ENCODE measurements at places on chromosomes 13 and 19.
A peak's percentile ranks its signal among the peaks of the same experiment; 100 is the strongest.

DNA sequence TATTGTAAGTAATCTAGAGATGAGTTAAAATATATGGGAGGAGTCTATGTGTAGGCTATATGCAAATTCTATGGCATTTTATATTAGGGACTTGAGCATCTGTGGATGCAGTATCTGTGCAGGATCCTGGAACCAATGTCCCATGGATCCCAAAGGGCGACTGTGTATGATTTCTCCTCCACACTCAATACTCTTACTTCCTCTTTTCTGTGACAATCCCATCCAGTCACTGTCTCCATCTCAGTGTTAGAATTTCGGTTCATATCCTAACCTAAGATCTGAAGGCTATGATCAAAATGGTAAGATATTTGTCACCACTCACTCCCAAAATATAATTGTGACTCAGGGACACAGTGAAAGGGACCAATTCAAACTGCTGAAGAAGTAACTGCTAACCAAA lies 15.1 kb upstream of the ZNF599 start:
- no peak for DNase-seq

DNA sequence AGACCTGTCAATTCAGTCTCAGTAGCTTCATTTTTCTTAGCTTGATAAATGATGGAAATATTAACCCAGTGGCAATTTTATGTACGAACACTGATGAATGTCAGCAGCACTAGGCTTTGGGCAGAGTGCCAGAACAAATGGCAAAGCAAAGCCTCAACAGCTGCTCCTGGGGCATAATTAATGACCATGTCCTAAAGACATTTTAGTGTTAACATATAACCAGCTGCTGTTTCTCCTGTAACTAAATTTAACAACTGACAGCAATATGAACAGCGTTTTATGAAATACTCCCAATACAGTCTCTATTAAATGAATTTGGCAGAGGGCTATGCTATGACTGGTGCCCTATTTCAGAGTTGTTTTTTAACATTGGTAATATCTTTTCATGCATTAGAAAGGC lies 47.1 kb downstream of the ZNF568 start:
- no peak for DNase-seq

- DNase-seq, result no peak
These were observed 207.5 kb downstream of the KCNRG start for GRCh38 chr13:50222569-50223332.

DNA sequence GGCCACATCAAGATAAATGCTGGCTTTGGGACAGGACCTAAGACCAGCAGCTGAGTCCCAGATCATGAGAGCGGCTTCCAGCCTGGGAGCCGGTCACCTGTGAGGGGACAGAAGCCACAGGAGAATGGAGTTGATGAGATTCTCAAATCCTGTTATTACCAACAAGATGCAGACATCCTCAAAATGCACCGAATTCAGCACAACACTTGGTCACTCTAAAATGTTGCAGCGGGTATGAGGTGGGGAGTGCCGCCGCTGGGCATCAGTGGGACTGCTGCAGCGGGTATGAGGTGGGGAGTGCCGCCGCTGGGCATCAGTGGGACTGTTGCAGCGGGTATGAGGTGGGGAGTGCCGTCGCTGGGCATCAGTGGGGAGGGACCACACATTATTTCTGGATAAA lies 21.2 kb downstream of the RANBP3 start:
- DNase-seq, result no peak

DNA sequence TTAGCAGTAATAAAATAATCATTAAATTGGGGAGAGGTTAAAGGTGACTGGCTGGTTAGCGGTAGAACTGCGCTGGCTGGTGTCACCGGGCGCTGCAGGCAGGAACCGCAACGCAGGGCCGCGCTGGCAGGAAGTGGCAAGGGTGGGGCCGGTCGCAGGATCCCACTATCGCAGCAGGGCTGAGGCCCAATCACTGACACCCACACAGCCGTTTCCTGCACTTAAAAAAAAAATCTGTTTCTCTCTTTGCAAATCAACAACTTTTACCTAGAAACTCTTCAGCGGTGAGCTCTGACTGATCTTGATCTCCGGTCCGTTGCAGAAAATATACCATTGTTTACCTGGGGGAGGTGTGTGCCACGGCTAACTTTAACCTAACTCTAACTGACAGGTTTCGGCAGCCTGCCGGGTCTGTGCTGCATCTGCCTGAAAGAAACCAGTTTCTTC lies 46.9 kb downstream of the KLF2 start:
- DNase-seq, result peak; percentile 83

- no peak for DNase-seq
These were observed 26.2 kb downstream of the CCDC8 start for GRCh38 chr19:46386996-46387712.

- DNase-seq, result no peak
These were observed 177.5 kb downstream of the SLC7A1 start for GRCh38 chr13:29418026-29418425.

DNA sequence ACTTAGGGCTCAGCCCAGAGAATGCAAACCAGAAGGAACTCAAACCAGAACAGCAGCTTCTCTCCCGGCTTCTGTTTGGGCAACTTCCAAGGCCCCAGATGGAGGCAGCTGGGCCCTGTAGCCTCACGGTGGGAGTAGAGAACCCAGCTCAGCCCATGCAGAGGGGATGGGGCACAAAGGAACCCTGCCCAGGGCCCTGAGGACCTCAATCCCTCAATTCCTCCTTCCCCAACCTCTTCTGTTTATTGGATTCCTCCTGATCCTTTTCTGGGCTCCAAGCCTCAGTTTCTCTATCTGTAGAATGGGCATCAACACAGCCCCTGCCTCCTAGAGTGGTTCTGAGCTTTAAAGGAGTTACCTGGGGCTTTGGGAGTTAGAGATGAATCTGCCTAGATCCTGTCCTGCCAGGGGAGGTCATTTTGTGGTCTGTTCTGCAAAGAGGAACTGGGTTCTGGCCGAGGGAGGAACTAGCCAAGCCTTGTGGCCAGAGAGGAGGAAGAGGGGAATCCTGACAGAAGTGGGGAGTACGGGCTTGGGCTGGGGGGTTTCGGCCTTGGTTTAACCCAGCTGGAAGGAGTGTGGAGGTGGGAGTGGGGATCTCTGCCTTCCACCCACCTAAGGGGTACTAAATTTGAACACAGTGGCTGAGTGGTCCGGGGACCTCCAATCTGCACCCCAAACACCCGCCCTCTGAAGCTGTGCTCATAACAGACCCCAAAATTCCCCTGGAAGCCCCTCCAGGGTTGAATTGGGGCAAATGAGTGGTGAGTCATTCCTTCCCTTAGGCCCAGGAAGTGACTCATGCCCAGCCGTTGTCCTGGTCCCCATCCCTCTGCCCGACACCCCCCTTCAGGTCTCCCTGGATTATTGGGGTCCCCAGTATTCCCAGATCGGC lies 2.7 kb downstream of the ADGRE5 start:
- DNase-seq, result peak; percentile 52

DNA sequence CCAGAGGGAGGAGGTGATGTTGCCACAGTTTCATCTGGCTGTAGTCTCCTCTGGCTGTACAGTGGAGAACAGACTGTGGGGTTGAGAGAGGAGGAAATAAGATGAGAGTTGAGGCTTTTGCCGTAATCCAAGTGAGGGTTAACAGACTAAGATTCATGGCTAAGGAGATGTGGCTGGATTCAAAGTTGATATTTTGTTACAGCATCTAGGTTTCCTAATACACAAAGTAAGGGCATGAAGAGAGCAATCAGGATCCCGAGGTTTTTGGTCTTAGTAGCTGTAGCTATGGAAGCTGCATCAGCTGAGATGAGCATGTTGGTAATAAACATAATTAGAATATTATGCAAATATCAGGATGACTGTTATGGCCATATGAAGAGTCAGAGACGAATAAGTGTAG lies 1.4 kb downstream of the ZNF776 start:
- DNase-seq, result no peak

DNA sequence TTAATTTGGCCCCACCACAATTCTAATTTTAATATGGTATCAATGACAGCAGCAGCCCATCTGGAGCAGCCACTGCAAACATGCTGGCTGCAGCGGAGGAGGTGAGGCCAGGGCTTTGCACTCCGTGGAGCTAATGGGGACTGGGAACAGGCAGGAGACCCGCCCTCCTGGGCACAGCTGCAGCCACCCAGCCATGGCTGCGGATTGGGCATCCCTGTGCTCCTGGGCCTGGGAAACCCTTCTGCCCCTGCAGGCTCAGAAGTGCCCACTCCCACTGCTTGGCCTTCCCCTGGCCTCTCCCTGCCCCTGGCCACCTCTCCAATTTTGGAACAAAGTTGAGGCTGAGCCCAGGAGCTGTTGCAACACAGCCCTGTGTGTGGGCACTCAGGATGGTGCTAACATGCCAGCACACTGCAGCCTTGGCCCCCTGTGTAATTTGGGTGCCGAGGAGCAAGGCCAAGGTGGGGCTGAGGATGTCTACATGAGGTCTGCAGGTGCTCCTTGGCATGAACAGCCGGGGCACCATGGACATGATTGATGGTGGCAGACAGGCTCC lies 123.6 kb downstream of the PCDH9 start:
- DNase-seq, result no peak

DNA sequence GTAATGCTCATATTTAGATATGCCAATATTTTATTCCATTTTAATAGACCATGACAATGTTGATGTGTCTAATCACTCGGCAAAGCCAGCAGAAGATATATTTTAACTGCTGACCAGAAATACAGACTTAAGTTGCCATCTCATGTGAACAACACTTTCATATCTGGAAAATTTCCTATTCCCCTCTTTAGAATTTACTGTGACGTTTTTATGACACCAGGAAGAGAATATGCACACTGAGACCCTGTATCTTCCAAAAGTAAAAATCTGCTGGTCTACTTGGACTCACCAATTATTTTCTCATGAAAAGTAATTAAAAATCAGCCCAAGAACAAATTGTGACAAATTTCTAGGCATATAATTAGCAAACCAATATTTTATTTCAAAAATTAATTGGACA lies 2.1 kb downstream of the PROSER1 start:
- DNase-seq, result no peak

GRCh38 chr19:39679056-39679790 lies 23.5 kb downstream of the LGALS16 start:
- peak; percentile 73 for DNase-seq

- no peak for DNase-seq
These were observed 19.7 kb downstream of the VWA8 start for GRCh38 chr13:41941174-41941573.

GRCh38 chr13:99665711-99666110 lies 164.4 kb downstream of the TM9SF2 start:
- no peak for DNase-seq

DNA sequence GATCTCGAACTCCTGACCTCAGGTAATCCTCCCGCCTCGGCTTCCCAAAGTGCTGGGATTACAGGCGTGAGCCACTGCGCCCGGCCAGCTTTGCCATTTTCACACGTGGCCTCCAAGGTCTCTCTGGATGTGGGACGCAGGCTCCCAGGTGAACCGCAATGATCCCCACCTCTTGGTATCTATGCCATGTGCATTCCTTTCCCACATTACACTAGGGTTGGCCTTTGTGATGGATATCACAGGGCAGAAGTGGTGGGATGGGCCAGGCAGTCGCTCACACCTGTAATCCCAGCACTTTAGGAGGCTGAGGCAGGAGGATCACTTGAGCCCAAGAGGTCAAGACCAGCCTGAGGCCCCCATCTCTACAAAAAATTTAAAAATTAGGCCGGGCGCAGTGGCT lies 22.4 kb downstream of the FGF21 start:
- no peak for DNase-seq
